ENCODE measurements at places on chromosomes 7 and 10.

- peak; percentile 51 for DNase-seq
Observed at GRCh38 chr10:73159038-73159648, 8.7 kb downstream of the ECD start.

DNA sequence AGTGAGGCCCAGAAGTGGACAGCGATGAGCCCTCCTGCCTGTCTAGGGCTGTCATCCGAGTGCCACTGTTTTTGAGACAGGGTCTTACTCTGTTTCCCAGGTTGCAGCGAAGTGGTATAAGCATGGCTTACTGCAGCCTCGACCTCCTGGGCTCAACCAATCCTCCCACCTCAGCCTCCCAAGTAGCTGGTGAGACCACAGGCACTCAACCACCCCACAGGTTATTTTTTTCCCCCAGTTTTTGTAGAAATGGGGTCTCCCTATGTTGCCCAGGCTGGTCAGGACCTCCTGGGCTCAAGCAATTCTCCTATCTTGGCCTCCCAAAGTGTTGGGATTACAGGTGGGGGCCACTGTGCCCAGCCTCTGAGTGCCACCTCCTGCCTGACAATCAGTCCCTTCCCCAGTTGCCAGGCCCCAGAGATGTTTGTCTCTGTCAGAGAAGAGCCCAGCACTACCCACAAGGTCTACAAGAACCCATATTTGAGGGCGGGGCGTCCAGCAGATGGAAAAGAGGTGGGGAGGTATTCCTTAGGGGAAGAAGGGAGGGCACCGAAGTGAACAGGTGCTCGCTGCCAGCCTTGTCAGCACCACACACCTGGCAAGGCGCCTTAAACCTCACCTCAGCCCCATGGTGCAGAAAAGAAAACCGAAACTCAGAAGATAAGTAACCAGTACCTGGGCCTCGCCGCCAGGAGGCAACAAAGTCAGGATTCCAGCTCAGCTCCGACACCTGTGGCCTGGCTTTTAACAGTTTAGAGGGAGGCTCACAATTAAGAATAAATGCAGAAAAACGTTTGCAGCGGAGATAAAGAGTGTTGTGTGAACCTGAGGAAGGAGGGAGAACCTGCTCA lies 77.4 kb upstream of the ANLN start:
- DNase-seq: no peak

DNA sequence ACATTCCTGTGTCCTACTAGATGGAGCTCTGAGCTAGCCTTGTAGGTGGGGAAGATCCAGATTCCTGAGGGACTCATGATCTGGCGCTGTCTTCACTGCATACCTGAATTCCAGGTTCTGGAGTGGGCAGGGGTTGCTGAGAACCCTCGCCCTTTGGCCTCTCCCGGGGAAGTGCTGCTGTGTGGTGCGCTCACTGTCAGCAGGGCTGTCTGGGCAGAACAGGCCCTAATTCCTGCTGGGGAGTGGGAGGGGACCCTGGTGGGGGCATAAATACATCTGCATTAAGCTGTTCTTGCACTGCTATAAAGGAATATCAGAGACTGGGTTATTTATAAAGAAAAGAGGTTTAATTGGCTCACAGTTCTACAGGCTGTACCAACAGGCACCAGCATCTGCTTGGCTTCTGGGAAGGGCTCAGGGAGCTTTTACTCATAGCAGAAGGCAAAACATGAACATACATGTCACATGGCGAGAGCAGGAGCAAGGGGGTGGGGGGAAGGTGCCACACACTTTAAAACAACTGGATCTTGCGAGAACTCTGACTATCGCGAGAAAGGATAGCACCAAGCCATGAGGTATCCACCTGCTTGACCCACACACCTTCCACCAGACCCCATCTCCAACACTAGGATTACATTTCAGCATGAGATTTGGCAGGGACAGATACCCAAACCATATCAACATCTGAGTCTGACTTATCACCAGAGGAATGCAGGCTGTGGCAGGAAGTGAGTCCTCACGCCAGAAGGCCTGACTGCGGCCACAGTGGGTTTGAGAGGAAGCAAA lies 115.0 kb downstream of the ADCY1 start:
- DNase-seq: no peak

GRCh38 chr10:88401671-88402347 lies 181.3 kb downstream of the RNLS start:
- no peak for DNase-seq

Measured in thymus (tissue), 14 donors.